Smooth muscle cell of the brain vasculature (primary cell): ENCODE measurements at places on chromosomes 16 and 17.

DNA sequence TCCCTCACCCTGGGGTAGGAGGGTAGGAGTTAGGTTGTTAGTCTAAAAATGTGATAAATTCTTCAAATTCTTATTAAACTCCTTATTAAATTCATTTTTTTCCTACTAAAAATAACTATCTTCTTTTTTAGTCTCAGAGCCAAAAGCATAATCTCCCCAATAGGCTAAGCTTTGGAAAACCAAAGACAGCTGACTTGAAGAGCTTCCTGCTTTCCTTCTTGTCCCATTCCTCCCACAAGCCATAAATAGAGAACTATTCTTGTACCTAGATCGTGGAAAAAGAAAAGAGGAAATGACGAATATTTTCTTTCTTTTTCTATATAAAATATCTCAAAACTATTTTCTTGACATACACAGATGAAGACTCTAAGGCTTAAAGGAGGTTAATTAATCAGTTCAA is 486.9 kb downstream of the CDH8 start:
- no peak for DNase-seq

GRCh38 chr17:78903101-78903779 is at the start of gene CEP295NL:
Gene CEP295NL (minus strand): TSS chr17:78903201. CDS start chr17:78901828, 1,373 bp downstream.
- DNase-seq: no peak

DNA sequence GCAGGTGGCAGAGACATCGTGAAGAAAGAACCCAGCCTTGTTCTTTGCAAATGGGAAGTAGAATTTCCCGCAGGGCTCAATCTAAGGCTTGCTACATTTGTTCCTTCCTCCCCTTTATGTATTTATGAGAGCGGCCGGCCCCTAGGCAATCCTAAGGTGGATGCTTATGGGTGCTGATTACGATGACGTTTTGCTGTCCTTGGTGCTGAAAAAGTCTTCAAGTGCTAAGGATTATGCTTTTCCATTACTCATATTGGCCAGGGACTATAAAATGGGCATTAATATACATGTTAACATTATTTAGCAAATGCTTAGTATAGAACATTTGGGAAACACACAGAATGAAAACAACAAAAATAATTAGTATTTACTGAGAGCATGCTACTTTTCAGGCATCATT is 313.3 kb upstream of the XYLT1 start:
- no peak for DNase-seq

DNA sequence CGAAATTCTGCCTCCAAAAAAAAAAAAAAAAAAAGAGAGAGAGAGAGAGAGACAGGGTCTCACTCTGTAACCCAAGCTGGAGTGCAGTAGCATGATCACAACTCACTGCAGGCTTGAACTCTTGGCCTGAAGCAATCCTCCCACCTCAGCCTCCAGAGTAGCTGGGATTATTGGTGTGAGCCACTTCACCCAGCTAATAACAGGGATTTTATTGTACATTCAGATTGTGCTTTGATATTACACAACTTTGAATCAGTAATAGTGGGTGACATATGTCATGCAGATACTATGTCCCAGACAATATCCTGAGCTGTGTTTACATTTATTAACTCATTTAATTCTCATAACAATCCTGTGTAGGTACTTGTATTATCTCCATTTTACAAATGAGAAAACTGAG is 19.7 kb upstream of the DHX8 start:
- DNase-seq: no peak

GRCh38 chr17:559551-560431 is 154.8 kb downstream of the VPS53 start:
- DNase-seq: no peak

- no peak for DNase-seq
Measured at GRCh38 chr17:66682283-66682682, 152.6 kb upstream of the CACNG5 start.

- no peak for DNase-seq
Measured at GRCh38 chr16:77993111-77993985, 29.0 kb upstream of the CLEC3A start.

DNA sequence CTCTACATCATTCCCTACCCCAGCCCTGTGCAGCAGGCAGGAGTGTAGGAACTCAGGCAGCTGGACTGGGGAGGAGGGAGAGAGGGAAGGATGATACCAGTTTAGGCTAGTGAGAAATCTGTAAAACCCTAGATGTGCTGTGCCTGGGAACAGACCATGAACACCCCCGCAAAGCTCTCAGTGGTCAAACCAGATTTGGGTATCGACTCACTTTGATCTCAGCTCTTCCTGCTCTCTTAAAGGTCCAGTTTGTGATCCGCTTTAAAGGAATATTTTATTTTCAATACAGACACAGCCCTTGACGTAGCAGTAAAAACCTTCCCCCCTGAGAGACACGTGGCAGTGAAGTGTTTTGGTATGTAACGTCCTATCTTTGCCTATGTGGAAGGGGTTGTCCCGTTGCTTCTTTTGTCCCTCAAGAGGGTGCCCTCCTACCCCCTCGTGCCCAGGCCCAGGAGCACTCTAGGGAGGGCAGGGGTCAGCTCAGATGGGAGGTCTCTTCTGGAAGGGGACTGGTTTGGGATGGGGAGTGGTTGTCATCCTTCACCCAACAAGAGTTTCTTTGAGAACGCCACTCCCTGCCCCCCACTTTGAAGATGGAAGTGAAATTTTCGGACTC is 19.3 kb upstream of the TBX2 start:
- no peak for DNase-seq

DNA sequence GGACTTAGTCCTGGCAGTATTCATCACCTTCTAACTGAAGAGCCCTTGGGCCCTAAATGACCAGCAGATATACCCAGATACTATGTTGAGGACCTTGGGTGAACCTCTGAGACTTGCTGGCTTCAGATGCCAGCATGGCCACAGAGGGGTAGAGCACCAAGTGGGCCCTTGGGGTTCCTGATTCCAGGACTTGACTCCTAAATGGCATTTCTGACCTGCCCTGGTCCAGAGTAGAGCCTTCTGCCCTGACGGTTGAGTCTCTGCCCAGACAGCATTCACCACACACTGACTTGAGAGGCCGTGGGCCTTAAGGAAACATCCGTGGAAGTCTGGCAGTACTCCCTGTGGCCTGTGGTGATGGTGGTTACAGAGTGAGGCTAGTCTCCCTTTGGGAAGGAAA is 2.8 kb upstream of the APPBP2 start:
- DNase-seq: no peak

GRCh38 chr17:81702934-81703746 is at the start of gene MRPL12:
Gene MRPL12 (plus strand): TSS chr17:81703367. CDS start chr17:81703502, 135 bp downstream.
- peak; percentile 76 for DNase-seq

GRCh38 chr17:17763734-17764133 is 73.1 kb downstream of the SREBF1 start:
- no peak for DNase-seq

- DNase-seq: no peak
Measured at GRCh38 chr17:45104907-45105624, 27.2 kb downstream of the PLCD3 start.

GRCh38 chr17:64231567-64232141 is 31.4 kb downstream of the TEX2 start:
- no peak for DNase-seq

DNA sequence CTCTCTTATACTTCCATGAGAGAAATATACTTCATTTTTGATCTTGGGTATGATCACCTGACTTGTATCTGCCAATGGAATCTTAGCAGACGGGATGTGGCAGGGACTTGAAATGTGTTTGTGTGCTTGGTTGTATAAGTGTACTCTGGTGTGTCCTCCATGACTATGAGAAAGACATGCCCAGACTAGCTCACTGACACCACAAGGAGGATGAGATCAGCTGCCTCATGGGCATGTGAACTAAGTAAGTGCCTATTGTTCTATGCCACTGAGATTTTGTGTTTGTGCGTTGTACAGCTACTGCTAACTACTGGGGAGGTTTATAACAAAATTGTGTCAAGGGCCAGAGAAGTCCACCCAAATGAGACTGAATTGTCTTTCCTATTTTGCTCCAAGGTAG is 402.2 kb upstream of the SALL1 start:
- no peak for DNase-seq

DNA sequence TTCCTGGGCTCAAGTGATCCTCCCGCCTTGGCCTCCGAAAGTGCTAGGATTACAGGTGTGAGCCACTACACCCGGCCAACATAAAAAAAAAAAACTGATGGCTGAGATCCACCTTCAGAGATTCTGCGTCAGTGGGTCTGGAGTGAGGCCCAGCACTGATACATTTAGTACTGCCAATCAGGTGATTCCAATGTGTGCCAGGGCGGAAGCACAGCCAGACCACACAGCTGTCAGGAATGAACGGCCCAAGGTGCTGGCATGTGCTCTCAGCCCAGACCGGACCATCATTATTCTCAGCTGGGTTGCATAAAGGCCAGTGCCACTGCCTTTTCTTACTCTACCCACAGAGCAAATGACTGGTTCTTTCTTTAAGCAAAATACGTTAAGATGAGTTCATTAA is 1.2 kb upstream of the BCO1 start:
- no peak for DNase-seq

DNA sequence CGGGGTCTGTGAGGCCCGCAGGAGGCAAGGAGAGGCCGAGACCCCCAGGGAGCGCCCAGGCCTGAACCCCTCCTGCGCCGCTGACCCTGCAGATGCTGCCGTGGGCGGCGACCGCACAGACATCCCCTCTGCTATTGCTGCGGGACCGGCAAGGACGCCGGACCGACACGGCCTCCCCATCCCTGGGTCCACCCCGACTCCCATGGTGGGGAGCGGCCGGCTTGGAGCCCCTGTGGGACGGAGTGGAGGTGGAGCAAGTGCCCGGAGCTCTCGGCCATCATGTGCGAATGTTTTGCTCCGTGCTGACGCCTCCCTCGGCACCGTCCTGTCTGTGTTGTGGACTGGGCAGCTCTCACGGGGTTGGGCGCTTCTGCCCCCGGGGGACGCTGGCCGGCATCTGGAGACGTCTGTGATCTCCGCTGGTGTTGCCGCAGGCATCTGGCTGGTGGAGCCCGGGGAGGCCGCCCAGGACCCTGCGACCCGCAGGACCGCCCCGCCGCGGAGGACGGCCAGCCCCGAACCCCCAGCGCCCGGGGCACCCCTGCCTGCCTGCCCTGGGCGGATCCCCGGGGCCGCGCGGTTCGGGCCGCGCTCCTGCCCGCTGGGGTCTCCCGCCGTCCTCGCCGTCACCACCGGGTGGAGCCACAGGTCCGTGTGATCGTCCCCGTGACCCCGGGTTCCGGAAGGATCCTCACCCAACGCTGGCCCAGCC is 12.8 kb upstream of the GNG13 start:
- no peak for DNase-seq

GRCh38 chr16:27918755-27919154 is 144.8 kb downstream of the GSG1L start:
- DNase-seq: no peak

GRCh38 chr16:19375561-19376158 is 42.0 kb upstream of the TMC5 start:
- peak; percentile 26 for DNase-seq

DNA sequence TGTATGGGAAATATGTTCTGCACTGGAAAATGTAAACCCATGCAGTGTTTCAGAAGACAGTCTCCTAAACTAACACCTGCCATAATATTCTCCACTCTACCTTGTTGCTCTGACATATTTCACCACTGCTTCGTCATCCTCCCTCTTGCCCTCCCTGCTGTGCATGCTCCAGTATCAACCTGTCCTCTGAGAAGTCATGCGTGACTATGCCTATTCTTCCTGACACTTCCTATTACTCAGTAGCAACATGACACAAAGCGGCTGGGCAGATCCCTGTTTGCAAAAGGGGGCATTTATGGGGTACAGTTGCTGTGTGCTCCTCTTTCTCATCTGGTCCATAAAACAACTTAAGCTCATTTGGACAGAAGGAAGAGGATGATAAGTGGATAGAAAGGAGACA is 805.6 kb upstream of the EEF2KMT start:
- DNase-seq: no peak

DNA sequence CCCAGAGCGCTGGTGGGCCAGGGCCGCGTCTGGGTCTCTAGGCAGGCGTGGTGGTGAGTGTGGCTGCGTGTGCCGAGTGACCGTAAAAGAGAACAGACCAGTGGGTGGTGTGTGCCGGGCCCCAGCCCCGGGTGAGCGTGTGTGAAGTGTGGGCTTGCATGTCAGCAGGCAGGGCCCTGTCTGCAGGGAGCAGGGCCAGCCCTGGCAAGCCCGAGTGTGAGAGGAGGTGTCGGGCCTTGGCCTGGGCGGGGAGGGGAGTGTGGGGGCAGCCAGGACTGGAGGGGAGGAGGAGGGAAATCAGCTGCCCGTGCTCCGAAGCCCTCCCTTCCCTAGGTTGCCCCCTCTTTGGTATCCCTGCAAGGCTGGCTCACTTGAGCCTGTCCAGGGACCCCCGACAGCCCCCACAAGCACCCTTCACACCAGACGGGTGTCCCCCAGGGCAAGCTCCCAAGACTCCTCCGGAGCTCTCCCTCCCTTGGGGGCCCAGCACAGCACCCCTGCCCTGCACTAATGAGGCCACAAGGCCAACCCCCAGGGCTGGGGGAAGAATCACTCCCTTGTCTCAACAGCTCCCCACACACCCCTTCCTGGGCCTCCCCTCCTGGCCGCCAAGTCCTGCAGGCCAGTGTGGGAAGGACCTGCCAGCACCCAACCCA is 1.9 kb downstream of the USH1G start:
- DNase-seq: no peak

- DNase-seq: no peak
Measured at GRCh38 chr16:50265716-50266336, 525 bp upstream of the ADCY7 start.
